ENCODE measurements at places on chromosomes 7 and 10. TPM values are rescaled to one million over a fixed set of nuclear protein-coding genes. Genes with fewer than 3 reads are reported as not detected.

DNA sequence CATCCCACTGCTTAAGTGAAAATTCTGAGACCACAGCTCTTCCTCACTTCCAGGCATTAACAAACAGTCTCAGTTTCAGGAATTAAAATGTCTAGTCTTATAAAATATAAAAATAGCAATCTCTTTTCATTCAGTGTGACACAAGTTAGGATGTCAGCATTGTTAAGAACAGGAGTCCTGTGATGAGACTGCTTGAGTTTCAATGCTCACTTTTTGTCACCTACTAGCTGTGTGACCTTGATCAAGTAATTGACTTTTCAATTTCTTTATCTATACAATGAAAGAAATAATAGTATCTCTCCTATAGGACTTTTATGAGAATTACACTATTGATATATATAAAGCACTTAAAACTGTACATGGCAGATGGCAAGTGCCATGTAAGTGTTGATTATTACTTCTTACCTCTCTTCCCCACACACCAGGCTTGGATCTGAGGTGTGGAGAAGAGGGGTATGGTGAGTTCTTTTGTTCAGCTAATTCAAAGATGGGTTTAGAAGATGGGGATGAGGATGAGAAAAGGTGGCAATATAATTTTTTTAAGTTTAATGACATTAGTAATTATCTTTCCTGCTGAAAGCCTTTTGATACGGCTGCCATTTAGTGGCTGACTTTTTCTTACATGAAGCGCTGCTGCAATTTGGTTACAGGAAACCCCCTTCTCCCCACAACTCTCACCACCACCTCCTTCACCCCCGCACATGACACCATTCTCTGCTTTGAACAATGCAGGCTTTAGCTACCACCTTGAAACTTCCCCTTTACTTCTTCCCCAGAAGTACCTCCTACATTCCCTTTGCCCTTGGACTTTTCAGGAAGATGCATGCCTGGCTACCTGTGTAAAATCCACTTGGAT lies 20.8 kb upstream of the HYAL4 start:
- no peak for DNase-seq

DNA sequence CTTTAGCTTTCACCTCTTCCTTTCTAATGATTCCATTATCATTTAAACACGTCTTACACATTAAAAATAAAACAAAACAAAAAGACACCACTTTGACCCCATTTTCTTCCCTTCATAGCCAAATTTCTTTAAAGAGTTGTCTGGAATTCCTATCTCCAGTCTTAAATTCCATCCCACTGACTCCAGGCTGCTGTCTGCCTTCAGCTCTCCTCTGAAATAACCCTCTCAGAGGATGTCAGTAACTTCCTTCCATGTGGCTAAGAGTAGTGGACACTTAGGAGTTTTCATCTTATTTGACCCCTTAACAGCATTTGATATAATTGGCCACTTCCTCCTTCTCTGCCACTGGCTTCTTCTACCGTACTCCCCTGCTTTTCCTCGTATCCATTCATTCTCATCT lies 69.6 kb upstream of the MKX start:
- DNase-seq, result no peak

- no peak for DNase-seq
Observed at GRCh38 chr10:124686707-124687376, 57.3 kb downstream of the FAM53B start.

The DYNC1I1 gene
- polyA plus RNA-seq, result 0.98 TPM

The C7orf33 gene
- not detected for polyA plus RNA-seq

- DNase-seq, result no peak
Observed at GRCh38 chr10:436013-436697, 253.3 kb downstream of the DIP2C start.

DNA sequence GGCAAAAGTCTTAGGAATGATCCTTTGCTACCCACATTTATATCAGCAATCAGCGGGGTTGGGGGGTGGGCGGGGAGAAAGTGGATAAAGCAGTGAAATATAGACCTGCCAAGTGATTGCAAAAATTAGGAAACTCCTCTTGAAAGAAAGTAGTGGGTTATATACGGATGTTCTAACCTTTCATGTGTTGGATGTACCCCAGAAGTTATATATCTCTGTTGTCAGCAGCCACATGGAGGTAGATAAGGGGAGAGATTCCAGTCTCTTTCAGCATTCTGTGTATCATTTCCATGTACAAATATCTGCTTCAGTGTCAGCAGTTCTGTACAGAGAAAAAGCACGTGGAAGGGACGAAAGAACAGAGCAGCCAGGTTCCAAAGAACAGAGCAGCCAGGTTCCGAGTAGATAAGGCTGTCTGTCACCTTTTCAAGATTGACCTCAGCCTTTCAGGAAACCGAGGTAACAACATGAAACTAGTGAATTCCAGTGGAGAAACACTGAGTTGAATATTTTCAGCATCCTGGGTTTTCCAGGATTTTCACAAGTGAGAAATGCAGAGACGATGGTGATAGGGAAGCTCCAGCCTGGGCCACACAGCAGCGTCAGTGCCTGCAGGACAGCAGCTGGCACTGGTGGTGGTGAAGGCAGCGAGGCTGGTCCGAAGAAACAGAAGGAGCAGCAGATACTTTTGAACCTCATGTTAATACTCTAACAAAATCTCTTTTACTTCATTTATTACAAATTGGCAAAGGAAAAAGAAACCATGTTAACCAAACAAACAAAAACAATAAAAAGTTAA lies 212.3 kb downstream of the C7orf25 start:
- DNase-seq, result no peak

DNA sequence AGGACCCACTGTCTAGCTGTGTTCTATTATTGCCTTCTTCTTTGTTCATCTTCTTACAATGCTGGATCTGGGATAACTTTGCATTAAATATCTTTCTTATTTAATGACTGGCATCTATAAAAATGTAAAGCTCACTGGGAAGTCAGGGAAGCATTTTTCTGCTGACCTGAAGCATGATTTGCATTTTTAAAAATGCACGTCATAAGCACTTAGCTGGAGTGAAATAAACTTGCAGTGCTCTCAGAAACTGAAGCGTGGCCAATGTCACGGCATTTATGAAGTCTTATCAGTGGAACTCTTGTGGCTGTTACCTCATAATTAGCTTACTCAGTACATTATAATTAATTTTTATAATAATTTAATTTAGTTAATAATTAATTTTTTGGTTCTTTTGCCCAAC lies 59.1 kb downstream of the FRMD4A start:
- no peak for DNase-seq

GRCh38 chr7:133060004-133060403 lies 21.9 kb downstream of the CHCHD3 start:
- no peak for DNase-seq

- DNase-seq, result peak; percentile 68
Observed at GRCh38 chr10:60646966-60647796, 131.1 kb upstream of the CDK1 start.

- DNase-seq, result no peak
Observed at GRCh38 chr7:134712196-134712595, 65.5 kb downstream of the BPGM start.

The LIPJ gene
- 0.10 TPM for polyA plus RNA-seq

DNA sequence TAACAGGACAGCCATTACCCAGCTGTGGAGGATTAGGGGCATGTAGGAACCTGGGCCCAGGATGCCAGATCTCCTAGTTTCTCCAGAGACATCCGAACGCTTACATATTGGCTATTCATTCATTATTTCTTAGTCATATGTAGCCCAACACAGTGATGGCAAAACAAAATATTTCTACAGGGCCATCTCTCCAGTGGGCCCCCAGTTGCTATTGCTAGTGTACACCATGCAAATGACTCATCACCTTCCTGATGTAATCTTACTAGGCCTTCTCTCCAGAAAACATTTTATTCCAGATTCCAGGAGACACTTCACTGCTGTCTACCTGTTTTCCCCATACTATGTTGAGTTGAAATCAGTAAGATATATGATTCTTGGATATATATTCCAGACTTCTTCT lies 201.7 kb downstream of the PLXDC2 start:
- DNase-seq, result no peak

GRCh38 chr10:93566435-93567276 lies at the start of gene FFAR4:
Gene FFAR4, plus strand, starts transcription at chr10:93566665. Its CDS starts 56 bp downstream, at chr10:93566721.
- DNase-seq, result no peak

GRCh38 chr7:129559564-129559963 lies 52.0 kb upstream of the NRF1 start:
- DNase-seq, result no peak

DNA sequence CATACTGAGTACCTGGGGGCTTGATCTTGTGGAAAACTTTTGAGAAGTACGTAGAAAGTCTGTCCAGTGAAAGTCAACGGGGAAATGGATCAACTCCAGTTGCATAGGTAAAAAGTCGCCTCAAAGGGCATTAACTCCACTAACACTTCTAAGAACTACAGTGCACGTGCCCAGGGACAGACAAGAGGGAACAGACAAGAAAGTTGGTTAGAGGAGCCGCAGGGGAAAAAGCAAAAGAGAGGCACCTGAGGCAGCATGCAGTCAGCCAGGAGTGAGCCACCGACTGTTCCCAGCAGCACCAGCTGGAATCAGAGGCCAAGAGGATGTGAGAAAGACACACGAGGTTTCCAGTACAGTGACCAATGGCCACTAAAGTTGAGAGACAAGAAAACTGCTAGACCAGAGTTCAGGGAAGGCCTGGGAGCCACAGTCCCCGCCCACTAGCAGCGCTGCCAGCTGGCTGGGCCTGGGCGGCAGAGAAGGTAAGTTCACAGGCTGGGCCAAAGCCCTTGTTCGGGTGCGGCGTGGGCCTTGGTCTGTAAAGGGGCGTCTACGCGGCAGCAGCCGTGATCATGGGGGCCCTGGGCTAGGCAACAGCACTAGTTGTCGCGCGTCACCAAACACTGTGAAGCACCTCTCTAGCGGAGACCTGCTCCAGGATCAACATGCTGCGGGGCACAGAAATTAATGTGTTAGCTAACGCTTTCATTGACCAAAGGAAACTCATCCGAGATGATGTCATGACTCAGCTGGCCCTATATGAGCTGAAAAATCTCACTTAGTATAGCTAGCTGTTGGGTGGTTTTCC lies 14.0 kb downstream of the ITGB1 start:
- DNase-seq, result no peak

DNA sequence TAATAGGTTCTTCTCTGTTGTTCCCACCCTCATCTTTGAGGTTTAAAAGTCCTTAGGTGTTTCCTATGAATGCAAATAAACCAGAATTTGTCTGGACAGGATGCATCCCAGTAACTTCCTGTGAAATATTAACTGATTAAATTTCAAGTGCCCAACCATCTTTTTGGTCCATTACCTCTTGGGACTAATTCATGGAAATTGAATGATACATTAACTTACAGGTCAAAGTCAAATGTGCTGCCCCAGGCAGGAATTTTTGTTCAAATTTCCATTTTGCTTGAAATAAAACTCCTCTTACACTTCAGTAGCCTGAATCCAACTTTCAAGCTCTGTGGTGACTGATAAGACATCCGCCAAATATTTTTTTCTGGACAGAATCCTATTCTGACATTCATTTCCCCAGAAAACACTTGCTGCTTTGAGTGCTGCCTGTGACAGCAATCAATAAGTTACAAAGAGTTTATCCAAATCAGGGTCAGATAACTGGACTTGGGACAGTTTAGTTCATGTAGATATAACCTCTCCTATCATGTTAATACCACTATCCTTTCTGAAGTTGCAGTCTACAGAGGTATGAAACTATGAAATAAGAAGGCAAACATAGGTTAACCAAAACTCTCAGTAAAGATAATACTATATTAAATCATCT lies 383.5 kb downstream of the POM121L12 start:
- peak; percentile 20 for DNase-seq

GRCh38 chr10:64394744-64395143 lies 873.5 kb downstream of the REEP3 start:
- no peak for DNase-seq

The STAG3 gene
- polyA plus RNA-seq, result 30.7 TPM

- DNase-seq, result no peak
Observed at GRCh38 chr10:97140049-97140846, 45.5 kb downstream of the SLIT1 start.

The GRM3 gene
- polyA plus RNA-seq, result 0.13 TPM

The HTR5A gene
- not detected for polyA plus RNA-seq

GRCh38 chr7:19421861-19422260 lies 276.6 kb upstream of the FERD3L start:
- no peak for DNase-seq

The SLC37A3 gene
- 63.4 TPM for polyA plus RNA-seq

The BZW2 gene
- polyA plus RNA-seq, result 84.2 TPM

DNA sequence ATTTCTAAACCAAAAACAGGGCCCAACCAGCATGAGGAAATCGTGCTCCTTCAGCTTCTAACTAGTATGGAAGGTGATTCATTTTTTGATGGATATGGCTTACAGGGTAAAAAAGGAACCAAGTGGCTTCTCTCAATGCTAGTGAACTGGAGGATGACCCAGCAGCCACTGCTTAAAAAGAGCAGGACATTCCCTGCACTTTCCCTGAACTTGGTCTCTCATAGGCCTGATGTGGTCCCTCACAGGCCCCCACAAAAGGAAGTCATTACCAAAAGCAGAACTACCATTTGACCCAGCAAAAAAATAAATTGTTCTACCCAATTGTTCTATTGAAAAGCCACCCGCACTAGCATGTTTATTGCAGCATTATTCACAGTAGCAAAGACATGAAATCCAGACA lies 188.8 kb downstream of the CALN1 start:
- no peak for DNase-seq

DNA sequence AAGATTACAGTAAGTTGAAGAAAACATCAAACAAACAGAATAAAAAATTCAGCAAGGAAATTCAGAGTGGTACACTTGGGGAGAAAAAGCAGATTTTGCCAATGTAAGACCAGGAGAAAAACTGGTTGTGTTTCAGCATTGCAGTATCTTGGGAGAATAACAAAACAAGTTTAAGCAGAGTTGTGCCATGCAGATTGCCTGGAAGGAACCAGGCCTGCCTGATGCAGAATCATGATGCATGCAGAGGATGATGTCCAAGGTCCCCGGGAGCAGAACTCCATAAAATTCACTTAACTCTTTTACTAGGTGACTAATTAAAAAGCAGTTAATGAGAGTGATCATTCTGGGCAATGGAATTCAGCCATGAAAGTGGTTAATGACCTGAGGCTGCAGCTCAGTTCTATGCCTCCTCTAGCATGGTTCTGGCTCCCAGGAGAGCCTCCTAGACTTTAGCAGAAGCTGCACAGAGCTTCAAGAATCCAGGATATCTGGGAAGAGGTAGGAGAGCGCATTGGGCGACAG lies 379.7 kb upstream of the C7orf33 start:
- peak; percentile 34 for DNase-seq

DNA sequence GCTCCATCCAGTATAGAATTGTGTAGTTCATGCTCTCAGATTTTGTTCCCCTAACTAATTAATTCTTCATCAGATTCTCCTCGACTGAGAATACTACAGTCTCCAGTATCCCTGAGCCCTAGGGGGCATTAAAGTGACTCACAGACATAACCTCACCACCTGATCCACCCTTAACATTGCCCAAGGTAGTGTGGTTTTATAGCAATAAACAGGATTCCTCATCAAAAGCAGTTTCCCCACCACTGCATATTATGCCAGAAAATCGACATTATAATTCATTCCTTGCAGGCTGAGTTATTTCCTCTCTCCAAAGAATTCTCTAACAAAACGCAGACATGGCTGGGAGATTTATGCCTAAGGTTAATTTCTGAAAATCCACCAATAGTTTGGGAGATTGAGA lies 1402.5 kb upstream of the CELF2 start:
- DNase-seq, result no peak
